ENCODE measurements at places on chromosomes 11 and 22. TPM values are rescaled to one million over a fixed set of nuclear protein-coding genes. Genes with fewer than 3 reads are reported as not detected.

- DNase-seq, result no peak
Measured at GRCh38 chr11:120657306-120658070, 145.9 kb downstream of the GRIK4 start.

DNA sequence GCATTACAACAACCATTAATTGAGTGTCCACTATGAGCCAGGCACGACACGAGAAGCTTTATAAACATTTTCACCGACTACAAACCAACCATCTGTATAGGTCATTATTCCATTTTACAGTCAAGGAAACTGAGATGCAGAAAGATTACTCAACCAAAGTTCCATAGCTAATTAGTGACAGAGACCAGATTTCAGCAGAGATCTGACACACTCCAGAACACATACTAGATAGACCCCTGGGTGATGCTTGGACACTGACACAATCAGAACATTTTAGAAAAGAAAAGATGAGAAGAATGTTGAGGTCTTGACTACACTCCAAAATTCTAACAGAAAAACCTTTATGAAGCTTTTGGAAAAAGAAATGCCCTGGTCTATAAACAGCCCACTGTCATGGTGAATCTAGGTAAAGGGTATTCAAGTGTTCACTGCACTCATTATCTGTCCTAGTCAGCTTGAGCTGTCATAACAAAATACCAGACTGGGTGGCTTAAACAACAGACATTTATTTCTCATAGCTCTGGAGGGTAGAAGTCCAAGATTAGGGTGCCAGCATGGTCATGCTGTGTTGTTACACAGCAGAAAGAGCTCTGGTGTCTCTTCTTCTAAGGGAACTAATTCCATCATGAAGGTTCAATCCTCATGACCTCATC, 89.0 kb downstream of the RELT start:
- DNase-seq, result peak; percentile 14

- DNase-seq, result no peak
Measured at GRCh38 chr22:47032956-47033647, 270.7 kb downstream of the TBC1D22A start.

Gene CATSPERZ
- total RNA-seq, result 1.7 TPM
